ENCODE measurements at places on chromosomes 16 and 17. TPM values are rescaled to one million over a fixed set of nuclear protein-coding genes. Genes with fewer than 3 reads are reported as not detected.

TEX19 gene
- not detected for total RNA-seq

BCL6B gene
- 0.05 TPM for total RNA-seq

C17orf50 gene
- total RNA-seq: not detected

MYBBP1A gene
- 44.5 TPM for total RNA-seq

LITAFD gene
- not detected for total RNA-seq

DDX28 gene
- 12.9 TPM for total RNA-seq

WNK4 gene
- total RNA-seq: 9.7 TPM

STH gene
- not detected for total RNA-seq

KRT32 gene
- total RNA-seq: not detected

TBC1D3 gene
- total RNA-seq: not detected

KRT25 gene
- not detected for total RNA-seq

CACNA1G gene
- not detected for total RNA-seq

SDK2 gene
- total RNA-seq: 0.52 TPM

PABPN1L gene
- total RNA-seq: not detected

PSME3IP1 gene
- 92.2 TPM for total RNA-seq

LPO gene
- not detected for total RNA-seq
